Sciatic nerve (tissue), 2 donors: ENCODE measurements at places on chromosomes 16 and 17. TPM values are rescaled to one million over a fixed set of nuclear protein-coding genes. Genes with fewer than 3 reads are reported as not detected.

The PRAC2 gene
- total RNA-seq, result not detected

The TMC8 gene
- total RNA-seq, result 12.5 TPM

The DDX42 gene
- 139 TPM for total RNA-seq

The CD300LG gene
- total RNA-seq, result 22.8 TPM
